Fibroblast of pulmonary artery (primary cell): ENCODE measurements at places on chromosomes 12 and 14.

GRCh38 chr12:29743801-29744200 is 39.9 kb downstream of the TMTC1 start:
- peak; percentile 96 for DNase-seq

GRCh38 chr12:92553389-92553788 is 149.4 kb upstream of the PLEKHG7 start:
- peak; percentile 35 for DNase-seq

GRCh38 chr14:33493266-33493665 is 457.6 kb downstream of the EGLN3 start:
- DNase-seq, result no peak

DNA sequence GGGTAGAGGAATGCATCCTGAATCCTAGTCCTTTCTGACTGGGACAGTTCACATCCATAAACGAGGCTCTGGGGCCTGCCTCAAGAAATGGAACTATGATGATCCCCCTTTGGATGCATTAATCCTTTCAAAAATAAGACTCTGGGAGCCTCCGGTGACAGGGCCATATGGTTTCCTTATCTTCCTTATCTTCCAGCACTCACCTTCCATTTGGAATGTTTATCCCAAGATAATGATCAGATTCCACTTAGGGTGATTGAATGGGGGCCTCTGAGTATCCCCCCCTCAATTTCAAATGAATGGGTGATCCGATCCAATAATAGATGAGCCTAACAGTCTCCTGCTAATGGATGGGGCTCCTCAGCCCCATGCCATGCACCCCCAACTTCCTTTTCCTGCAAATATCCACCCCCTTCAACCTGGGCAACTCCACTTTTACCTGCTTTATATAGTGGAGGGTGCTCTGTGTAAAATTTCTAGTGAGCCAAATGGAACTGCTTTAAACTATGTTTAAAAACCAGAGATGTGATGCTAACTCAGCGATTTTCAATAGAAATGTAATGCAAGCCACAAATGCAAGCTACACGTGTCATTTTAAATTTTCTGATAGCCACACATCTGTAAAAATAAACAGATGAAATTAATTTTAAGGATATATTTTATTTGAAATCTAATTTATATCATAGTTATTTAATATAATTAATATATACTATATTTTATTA is 157.8 kb downstream of the ZFP36L1 start:
- DNase-seq, result no peak

DNA sequence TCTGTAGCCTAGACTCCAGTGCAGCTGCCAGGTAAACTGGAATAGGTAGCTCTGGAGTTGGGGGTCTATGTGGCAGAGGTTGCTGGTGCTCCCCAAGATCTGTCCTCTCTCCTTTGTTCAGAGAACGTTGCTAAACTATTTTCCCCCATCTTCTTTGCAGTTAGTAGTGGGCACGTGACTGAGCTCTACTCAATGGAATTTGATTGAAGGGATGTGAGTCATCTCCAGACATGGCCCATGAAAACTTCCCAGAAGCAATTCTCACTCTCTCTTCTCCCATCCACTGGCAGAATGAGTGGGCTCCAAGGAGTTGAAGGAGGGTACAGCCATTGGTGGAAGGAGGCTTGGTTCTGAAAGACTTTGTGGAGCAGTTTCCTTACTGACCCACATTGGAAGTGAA is 44.0 kb downstream of the PAH start:
- no peak for DNase-seq

GRCh38 chr14:76115010-76115422 is 36.7 kb upstream of the GPATCH2L start:
- DNase-seq, result no peak

DNA sequence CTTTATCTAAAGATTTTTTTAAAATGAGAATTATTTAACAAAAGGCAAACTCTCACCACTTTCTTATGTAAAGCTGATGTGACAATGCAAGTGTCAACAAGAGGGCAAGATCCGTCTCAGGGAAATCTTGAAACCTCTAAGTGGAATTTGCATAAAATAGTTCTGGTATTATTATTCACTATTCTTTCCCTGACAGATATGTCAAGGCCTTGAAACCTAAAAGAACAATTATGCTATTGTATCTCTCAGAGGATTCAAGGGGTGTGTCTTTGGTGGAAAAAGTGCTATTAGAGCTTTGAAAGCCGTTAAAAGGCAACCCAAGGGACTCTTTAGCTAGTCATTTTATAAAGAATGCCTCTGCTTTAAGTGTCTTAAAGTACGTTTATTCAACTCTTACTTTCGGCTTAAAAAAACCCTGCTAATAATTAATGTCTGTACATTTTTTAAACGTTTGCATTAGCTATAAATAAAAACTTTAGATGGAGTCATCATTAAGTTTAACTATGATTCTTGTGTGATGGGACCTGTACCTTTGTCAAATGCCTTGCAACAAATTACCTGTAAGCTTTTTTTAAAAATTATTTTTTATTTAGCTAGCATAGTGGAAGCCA is 585.5 kb downstream of the VRK1 start:
- DNase-seq, result no peak

DNA sequence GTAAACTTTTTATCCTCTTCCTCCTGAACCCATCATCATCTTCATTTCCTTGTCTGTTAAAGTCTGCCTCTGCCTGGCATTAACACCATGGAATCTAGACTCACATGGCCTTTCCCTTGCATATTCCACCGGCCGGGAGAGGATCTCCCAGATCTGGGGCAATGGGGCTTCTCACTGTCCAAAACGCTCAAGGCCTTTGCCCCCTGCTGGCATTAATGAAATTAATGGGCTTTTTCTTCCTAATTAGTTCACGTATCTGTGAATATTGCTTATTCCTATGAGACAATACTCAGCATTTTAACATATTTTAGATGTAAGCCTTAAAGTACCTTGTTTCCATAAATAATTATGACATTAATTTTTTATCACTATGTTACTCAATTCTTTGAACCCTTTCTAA is 42.9 kb upstream of the CAPRIN2 start:
- DNase-seq, result no peak

DNA sequence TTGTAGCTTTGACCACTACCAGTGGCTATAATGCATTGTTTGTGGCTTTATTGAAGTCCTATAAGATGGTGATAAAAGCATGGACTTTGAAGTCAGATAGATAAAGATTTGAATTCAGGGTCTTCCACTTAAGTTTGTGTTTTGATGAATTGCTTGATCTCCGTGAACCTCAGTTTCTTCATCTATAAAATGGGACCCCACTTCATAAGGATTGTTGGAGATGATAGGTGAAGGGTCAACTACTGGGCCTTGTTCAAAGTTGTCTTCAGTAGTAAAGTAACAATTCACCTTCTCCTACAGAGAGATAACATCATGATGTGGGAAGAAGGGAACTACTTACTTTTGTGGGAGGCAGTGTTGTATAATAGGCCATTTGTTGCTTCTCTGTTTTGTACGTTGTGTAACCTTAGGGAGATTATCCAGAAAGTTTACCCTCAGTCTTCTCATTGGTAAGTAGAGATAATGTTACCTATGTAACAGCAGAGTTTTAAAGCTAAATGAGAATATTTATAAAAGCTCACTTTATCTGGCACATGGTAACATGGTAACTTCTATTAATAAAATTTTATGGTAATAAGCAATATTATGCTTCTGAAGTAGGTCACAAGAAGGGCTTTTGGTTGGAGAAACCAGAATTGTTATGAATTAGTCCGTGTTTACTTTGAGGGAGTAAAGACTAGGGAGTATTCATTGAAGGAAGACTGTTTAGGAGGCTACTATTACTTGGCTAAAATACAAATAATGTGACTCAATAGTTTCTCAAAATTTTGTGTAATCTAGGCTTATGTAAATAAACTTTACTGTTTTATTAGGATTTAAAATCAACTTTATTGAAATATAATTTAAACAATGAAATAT is 15.1 kb downstream of the ADIPOR2 start:
- peak; percentile 28 for DNase-seq

DNA sequence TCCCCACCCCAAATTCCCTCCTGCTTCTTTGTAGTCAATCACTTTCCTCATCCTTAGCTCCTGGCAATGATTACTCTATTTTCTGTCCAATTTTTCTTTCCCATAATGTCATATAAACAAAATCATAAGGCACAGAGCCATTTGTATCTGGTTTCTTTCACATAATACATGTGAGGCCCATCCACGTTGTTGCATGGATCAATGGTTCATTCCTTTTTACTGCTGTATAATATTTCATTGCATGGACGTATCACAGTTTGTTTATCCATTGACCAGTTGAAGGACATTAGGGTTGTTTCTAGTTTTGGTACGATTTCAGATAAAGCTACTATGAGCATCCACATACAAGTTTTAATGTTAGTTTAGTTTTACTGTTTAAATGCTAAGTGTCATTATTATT is 13.7 kb upstream of the MED13L start:
- DNase-seq, result no peak

DNA sequence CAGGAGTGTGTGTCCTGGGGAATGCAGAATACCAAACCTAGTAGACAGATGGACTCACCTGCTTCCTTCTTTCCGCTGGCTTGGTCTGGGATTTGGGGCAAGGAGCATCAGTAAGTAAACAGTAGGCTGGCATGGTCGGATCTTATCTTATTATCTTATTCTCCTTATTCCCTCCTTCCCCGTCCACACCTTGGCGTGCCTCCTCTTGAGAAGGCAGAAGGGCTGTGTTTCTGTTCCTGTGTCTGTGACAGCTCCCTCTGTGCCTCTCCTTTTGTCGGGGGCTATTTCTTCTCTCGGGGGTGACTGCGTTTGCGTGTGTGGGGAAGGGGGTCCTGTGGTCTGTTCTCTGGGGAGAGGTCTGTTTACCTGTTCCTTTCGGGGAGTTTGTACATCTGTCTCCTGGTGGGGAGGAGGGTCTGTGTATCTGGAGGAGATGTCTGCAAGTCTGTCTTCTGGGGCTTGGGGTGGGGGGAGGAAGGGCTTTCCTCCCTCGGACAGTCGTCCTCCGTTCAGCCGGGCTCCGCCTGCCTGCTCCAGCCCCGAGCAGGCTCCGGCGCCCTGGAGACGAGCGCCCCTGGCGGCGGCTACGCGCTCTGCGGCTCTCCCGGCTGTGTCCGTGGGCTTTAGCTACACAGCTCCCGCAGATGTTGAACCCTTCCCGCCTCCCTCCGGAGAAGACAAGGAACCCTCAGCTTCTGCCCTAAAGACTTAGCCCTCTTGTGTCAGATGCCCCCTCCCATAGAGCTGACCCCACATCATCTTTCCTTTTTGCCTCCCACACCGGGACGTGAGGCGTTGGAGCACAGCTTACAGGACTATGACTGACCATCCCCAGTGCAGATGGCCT is 4.4 kb downstream of the KRT86 start:
- DNase-seq, result peak; percentile 79

GRCh38 chr12:51536159-51536558 is 54.9 kb upstream of the SCN8A start:
- peak; percentile 27 for DNase-seq

- DNase-seq, result no peak
Measured at GRCh38 chr14:105010106-105010505, 10.8 kb downstream of the CDCA4 start.

DNA sequence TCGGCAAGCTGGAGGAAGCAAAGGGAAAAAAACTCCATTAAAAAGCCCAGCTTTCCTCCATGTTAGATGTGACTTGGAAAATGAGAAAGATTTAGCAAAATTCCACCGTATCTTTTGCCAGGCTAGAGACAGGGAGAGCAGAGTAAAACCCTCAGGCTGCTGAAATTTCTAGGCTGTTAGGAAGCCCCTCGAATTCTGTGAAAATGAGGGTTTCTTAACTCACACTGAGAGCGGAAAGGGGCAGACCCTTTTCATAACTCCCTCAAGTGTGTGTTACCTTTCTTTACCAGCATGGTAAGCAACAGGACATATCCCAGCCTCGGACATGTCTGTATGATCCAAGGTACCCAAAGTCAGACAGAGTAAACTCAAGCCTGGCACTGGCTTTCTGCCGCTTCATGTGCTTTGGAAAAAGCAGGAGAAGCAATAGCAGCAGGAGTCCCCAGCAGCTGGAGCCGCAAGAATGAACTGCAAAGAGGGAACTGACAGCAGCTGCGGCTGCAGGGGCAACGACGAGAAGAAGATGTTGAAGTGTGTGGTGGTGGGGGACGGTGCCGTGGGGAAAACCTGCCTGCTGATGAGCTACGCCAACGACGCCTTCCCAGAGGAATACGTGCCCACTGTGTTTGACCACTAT is at the start of gene RHOJ:
RHOJ (plus strand) TSS at position 37 of the 637 bp plus-strand sequence; CDS start at position 464, 427 bp downstream.
- peak; percentile 46 for DNase-seq

DNA sequence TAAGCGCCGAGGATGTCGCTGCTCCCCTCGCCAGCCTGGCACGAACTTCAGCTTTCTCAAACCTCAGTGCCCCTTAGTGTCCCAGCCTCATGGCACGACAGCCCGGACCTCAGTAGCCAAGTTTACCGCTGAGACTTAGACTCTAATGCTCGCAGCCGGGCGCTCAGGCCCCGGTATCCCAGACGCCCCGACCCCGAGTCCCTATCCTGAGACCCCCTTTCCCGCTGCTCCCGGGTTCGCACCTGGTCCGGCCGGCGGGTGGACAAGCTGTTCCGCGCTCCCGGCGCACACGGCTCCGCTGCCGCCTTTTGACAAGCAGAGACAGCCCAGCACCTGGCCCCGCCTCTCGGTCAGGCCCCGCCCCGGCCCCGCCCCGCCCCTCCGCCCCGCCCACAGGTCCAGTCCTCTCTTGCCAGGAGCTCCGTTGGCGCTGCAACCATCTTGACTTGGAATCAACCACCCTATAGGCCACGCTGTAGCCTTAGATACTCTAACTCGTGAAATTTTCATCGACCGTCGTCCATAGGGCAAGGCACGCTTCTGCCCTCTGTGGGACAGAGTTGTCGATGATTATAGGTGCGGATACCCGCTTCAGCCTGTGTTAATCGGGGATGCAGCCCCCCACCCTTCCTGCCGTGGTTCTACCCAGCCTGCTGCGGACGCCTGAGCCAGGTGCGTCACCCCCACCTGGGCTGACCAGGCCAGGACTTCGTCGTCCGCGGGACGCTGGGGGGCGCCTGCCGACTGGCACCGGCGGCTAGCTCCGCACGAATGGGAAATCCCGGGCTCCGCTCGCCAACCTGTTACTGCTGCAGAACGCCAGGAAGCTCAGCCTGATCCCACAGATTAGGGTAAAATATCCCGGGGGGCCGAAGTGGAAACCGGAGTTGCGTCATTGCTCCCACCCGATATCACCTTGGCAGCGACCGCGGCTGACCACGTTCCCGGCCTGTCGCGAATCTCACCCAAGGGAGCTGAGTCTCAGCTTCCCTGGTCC is at the start of gene VDR:
VDR (minus strand) TSS at position 282 of the 997 bp plus-strand sequence. CDS start 25,881 bp downstream, outside the sequence.
- peak; percentile 67 for DNase-seq

- DNase-seq, result peak; percentile 69
Measured at GRCh38 chr12:26298785-26299621, 103.6 kb downstream of the SSPN start.

- peak; percentile 87 for DNase-seq
Measured at GRCh38 chr12:47276621-47277309, 197.0 kb upstream of the AMIGO2 start.

GRCh38 chr14:84253326-84253725 is 1276.6 kb upstream of the FLRT2 start:
- no peak for DNase-seq

DNA sequence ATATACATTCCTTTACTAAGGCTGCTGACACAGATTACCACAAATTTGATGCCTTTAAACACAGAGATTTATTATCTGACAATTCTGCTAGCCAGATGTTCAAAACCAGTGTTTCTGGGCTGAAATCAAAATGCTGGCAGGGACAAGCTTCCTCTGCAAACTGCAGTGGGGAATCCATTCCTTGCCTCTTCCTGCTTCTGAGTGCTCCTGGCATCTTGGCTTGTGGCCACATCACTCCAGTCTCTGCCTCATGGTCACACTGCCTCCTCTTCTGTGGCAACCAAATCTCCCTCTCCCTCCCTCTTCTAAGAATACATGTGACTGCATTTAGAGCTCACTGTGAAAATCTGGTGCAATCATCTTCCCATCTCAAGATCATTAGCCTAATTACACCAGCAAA is 235.7 kb downstream of the TTC8 start:
- peak; percentile 6 for DNase-seq
